ENCODE measurements at places on chromosomes 13 and 19.

DNA sequence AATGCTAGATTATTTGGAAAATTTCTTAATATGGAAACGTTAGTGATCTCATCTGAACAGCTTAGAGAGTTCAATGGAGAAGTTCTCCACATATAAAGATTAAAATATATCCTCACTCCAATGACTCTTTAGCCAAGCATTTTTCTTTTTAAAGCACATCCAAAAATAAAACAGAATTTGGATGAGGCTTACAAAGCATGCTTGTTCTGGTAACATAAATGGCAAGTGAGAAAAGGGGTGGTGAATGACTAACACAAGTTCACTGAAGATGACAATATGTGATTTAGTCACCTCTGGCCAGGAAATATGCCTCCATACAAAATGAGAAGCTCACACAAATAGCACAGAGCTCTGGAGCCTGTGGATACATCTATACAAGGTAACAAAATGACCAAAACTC, 253.0 kb downstream of the PCDH20 start:
- DNase-seq = no peak

GRCh38 chr13:71488201-71488600, 378.8 kb downstream of the DACH1 start:
- DNase-seq = no peak

GRCh38 chr19:40294560-40294959, 9.4 kb upstream of the AKT2 start:
- DNase-seq = no peak

DNA sequence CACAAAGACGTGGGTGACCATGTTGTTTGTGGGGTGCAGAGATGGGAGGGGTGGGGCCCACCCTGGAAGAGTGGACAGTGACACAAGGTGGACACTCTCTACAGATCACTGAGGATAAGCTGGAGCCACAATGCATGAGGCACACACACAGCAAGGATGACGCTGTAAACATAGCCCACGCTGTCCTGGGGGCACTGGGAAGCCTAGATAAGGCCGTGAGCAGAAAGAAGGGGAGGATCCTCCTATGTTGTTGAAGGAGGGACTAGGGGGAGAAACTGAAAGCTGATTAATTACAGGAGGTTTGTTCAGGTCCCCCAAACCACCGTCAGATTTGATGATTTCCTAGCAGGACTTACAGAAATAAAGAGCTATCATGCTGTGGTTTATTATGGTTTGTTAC, 5.6 kb downstream of the KLK2 start:
- no peak for DNase-seq

DNA sequence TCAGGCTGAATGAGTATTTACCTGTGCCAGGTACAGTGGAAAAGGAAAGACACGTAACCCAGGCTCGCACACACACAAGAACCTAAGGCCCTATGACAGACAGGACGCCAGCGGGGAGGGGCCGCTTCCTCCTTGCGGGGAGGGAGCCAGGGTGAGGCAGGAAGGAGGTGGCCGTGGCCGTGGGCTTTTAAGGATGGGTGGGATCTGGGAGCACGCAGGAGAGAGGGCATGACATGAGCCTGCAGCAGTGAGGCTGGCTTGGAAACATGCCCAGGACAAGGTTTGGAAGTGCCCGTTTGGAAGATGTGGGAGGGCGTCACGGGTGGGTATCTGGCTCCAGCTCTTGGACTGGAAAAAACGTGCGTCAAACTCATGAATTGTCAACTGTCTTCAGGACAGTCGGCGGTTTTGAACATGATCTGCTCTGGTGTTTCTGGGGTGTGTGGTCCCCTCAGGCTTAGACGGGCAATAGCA, 20.1 kb downstream of the SH3GL1 start:
- DNase-seq = no peak

GRCh38 chr19:7868326-7868670, 5.9 kb downstream of the PRR36 start:
- DNase-seq = no peak

GRCh38 chr13:44449999-44450821, 76.6 kb downstream of the SERP2 start:
- no peak for DNase-seq

DNA sequence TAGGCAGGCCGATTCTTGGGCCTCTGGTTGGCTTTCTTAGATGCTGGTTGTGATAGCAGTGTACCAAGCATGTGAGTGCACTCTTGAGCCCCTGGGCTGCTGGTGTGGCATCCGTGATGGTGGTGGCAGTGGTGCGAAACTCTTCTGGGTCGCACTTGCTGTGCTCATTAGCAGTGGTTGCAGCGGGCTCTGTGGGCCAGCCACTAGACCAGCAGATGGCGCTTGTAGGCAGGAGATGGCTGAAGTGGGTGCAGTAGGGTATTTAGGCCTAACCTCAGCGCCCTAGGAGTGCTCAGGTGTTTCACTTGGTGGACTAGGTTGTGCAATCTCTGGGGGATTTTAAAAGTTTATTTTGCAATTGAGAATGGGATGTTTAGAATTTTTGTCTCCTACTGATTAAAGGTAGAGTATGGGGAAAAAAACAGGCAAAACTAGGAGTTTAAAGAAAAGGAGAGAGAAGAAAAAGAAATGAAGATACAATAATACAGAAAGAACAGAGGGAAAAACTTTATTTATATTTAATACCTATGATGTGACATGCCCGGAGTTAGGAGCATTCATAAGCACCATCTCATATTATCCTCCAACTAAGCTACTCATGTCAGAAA, 4.3 kb upstream of the ZNF17 start:
- DNase-seq = no peak

DNA sequence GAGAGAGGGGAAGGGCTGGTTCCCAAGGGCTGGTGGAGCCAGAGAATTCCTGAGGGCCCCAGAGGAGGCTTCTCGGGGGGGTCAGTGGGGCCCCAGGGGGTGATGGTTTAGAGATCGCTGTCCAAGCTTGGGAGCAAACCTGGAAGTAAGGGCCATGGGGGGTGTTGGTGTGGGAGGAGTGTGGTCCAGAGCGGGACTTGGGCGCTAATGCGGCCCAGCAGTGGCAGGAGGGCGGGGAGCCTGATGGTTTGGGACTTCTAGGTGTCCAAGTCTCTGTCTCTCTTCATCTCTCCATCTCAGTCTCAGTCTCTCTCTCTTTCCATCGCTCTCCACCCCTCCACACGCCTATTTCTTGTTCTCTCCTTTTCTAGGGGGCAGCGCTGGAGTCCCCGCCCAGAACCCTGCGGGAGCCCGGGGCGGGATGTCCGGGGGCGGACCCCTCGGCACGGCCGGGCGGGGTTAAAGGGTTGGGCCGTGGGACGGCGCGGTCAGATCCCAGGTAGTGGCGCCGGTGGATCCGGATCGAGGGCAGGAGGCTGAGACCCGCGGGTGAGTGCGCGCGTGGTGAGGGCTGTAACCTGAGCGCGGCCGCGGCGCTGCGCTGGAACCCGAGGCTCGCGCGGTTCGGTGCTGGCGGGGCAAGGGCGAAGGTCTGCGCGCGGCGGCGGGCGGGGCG, at the start of gene CYP4F22:
Gene CYP4F22, plus strand, starts transcription at position 491 of the 676 bp plus-strand sequence. CDS start 16,812 bp downstream, outside the sequence.
- no peak for DNase-seq

GRCh38 chr13:28636069-28636468, 22.9 kb upstream of the POMP start:
- no peak for DNase-seq

DNA sequence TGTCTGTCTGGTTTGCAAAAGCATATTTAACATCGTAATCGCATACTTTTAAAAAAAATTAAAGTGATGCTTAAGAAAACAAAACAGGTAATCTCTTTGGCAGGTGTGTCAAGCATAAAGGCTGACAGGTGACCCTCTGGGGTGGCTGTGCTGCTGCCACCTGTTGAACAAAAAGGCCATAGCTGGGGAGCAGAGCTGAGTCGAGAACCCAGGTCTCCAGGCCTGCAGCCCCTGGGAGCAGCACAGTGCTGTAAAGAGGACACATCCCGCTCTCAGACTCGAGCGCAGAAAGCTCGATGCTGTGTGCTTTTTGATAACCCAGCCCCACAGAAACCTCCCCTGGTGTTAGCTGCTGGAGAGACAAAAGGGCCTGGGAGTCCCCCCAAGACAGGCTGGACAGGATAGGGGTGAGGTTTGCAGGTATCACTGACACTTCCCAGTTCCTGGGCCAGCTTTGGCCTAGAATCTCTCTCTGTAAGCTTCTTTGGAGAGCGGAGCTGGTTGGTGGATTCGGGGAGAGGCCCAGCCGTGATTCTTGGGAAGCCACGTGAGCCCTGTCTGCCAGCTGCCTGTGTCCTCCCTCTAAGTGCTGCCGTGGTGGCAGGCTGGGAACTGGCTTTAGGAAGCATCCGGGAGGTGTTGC, 66.9 kb downstream of the C13orf42 start:
- no peak for DNase-seq

- no peak for DNase-seq
These were observed 52.0 kb upstream of the SHKBP1 start for GRCh38 chr19:40524655-40525054.

DNA sequence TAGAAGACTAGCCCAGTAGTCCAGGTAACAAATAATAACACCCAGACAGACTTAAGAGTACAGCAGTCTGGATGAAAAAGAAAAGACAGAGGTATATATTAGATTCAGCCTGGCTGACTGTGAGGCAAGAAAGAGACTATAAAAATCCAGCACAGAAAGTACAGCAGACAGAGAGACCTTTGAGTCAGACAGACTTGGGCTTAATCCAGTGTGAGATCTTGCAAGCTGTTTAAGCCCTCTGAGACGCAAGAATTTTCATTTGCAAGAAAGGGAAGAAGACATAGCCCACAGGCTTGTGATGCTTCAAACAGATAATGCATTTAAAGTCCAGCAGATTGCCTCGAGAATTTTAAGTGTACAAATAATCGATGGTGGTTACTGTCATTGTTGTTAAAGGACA, 471.4 kb downstream of the LIG4 start:
- no peak for DNase-seq

GRCh38 chr13:34322743-34323074, 504.8 kb downstream of the RFC3 start:
- no peak for DNase-seq

GRCh38 chr13:49368688-49369087, 75.2 kb downstream of the CAB39L start:
- no peak for DNase-seq

GRCh38 chr13:110479648-110480047, 81.9 kb downstream of the RAB20 start:
- no peak for DNase-seq

DNA sequence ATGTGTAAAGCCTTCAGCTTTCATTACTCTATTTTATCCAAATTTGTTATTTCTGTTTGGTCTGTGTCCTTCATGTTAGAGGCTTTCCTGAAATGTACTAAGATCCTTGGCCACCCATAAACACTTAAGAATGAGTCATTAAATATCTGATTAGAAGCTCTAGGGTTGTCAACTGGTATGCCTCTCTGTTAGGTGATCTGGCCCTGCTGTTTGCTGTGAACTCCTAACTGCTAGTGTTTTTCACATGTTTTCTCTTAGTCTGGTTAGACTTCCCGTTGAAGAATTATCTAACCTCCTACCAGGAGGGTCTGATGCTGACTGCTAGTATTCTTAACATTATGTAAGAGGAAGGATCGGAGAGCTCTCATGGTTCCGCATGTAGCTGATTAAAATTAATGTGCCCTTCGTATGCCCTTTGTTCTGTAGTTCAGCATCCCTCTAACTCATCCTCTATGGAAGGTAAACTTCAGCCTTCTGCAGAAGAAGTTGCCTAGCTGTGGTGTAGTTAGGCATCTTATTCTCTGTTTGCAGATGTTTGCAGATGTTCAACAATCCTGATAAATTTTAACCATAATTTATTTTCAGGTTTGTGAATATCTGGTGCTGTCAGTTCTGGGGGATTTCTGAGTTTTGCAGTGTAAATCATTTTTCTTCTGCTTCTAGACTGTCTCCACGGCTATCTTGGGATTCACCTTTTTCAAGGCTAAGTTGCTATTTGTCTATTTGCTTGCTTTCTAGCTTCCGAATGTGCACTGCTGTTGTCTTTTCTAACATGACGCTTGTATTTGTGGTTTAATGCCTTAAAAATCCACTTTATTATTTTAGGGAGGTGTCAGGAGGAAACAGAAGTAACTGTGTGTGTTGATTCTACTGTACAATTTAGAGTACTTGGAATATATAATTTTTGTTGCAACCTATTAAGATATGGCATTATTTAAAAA, 207.2 kb upstream of the SPRY2 start:
- DNase-seq = no peak

GRCh38 chr13:83881917-83882605, at the start of gene SLITRK1:
SLITRK1 (minus strand) TSS chr13:83882474; CDS start chr13:83881507, 967 bp downstream.
- DNase-seq = no peak

DNA sequence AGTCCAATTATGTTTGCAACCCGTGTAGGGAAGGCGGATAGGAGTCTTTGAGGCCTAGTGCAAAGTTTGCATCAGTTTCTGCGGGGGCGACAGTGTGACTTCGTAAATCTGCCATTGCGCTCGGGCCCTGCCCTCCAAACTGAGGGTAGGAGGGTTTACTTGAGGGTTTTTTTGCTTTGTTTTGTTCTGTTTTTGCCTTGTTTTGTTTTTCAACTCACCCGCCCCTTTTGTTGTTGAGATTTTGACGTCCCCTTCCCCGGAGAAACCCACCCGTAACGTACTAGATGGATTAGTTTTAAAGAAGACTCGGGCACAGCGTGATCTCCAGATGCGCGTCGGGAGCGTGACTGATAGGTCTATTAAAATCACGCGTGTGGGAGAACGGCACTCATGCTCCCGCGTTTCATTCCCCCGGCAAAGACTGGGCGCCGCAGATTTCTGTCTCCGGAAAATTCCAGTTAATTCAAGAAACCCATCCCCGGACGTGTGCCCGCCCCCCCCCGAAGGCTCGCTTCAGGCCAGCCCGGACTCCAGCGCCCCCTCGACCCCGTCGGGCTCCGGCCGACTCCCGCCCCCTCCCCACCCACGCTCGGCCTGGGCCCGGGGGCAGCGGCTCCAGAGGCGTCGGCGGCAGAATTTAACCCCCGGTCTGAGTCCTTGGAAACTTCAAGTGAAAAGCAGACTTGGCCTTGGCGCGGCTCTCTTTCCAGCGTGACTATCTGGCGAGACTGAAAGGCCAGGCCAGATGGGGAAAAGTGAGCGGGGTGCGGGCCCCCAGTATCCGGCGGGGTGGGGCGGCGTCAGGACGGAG, 5.0 kb downstream of the SOX1 start:
- no peak for DNase-seq

GRCh38 chr13:100517135-100517534, 71.5 kb downstream of the GGACT start:
- DNase-seq = no peak

GRCh38 chr13:74571811-74572210, 437.6 kb upstream of the KLF12 start:
- no peak for DNase-seq

- DNase-seq = no peak
These were observed 33.3 kb downstream of the TMEM255B start for GRCh38 chr13:113792236-113792770.

- DNase-seq = no peak
These were observed 60.9 kb downstream of the RYR1 start for GRCh38 chr19:38494379-38494778.

- DNase-seq = no peak
These were observed 525 bp upstream of the COG3 start for GRCh38 chr13:45464141-45464686.

DNA sequence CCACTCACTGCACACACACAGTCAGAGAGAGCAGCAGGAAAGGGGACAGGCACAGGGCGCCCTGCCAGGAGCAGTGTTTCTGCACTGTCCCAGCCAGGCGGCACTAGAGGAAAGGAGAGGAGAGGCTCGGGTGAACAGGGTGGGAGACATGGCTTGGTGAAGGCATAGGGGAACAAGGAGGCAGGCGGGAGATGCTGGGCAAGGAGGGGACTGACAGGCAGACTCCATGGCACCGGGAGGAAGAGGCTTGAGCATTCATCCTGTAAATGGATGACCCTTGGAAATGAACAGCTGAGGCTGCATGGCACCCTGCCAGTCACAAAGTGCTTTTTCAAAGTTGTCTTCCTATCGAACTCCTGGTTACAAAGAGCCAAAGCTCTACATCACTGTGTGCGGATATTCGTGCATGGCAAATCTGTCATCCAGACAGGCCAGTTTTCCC, 22.4 kb downstream of the MED26 start:
- no peak for DNase-seq

Data from HS-5 (cell line).